Activated CD4-positive, CD25-positive, alpha-beta regulatory T cell treated with anti-CD3 and anti-CD28 coated beads, Interleukin-2, amount 50 U/mL, for 72 hours (primary cell): ENCODE measurements at places on chromosomes 5 and 9.

DNA sequence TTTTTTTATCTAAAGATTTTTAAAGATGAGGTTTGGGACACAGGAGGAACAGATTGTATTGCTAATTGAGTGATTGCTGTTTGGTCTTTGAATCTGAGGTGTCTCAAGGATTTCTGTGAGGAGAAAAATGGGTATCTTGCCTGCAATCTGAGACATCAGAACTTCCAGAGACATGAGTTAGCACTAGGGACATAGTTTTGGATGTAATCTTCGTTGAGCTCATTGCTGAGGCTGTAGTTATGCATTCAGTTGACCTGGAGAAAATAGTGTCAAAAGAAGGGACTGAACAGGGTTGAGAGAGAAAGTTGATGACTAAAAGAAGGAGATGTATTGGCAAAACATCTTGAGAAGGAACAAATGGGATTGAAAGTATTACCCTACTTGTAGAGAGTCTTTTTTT, 24.6 kb downstream of the C9orf85 start:
- DNase-seq, result no peak

DNA sequence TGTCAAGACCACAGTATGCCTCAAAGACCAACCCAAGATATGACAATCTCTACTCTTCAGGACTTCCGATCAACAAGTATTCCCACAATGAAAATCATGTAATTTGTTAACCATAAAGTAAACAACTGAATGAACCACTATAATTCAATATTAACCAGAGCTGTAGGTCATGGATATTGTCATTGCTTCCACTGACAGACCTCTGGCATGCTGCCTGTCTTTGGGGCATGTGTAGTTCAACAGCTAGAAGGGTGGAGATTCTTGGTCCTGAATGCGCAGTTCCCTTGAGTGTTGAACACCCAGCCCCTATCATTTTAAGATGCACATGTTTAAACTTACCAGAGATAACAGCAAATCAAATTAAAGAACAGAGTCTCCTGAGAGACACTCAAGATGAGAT, 283.0 kb downstream of the CEMIP2 start:
- no peak for DNase-seq

DNA sequence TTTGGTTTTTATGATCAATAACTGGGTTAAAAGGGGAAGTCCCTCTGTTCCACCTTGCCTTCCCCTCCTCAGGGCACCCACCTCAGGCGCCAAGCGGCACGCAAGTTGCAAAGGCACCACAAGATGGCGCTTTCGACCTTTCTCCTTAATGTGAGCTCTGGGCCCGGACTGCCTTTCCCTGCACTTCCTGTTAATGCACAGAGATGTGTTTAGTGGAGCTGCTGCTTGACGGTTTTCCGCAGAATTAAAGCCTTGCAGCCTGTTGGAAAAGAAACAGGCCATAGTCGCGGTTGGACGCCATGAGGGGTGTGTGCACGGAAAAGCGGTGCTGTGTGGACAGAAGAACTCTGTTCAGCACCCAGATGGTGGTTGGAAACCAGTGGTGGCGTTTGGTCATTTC, 17.9 kb downstream of the CXCL14 start:
- peak; percentile 69 for DNase-seq

- no peak for DNase-seq
These were observed 59.2 kb upstream of the CPEB4 start for GRCh38 chr5:173828952-173829351.
